ENCODE measurements at places on chromosomes 12 and 14.

GRCh38 chr14:59463787-59464485 is 1.2 kb downstream of the GPR135 start:
- DNase-seq: no peak

- no peak for DNase-seq
These were observed 472.4 kb downstream of the ATP23 start for GRCh38 chr12:58413794-58414193.

DNA sequence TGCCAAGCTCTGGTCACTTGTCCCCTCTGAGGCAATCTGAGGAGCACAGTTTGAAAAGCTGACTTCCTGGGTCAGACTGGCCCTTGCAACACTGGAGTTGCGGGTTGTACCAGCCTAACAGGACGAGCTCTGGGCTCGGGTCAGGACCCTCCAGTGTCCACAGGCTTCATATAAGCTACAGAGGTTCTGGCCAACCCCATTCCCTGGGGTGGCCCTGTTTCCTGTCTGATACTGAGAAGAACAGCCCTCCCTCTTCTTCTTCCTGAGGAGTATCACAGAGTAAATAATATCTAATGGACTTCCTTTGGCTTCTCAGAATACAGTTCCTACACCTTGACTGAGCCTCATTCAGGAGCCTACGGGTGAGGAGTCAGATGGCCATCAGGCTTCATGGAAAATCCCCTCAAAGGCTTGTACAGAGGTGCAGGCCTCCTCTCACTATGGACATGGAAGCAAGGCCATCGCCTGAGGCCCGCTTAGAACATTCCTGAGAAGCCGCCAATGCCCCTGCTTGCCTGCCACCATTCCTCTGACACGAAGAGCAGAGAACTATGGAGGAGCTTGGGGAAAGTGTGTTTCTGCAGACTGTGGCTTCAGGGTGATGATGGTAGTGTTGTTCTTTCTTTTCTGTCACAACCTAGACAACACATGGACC is 28.5 kb upstream of the ANO2 start:
- DNase-seq: no peak

- no peak for DNase-seq
These were observed 12.2 kb upstream of the RHOJ start for GRCh38 chr14:63192085-63192484.

DNA sequence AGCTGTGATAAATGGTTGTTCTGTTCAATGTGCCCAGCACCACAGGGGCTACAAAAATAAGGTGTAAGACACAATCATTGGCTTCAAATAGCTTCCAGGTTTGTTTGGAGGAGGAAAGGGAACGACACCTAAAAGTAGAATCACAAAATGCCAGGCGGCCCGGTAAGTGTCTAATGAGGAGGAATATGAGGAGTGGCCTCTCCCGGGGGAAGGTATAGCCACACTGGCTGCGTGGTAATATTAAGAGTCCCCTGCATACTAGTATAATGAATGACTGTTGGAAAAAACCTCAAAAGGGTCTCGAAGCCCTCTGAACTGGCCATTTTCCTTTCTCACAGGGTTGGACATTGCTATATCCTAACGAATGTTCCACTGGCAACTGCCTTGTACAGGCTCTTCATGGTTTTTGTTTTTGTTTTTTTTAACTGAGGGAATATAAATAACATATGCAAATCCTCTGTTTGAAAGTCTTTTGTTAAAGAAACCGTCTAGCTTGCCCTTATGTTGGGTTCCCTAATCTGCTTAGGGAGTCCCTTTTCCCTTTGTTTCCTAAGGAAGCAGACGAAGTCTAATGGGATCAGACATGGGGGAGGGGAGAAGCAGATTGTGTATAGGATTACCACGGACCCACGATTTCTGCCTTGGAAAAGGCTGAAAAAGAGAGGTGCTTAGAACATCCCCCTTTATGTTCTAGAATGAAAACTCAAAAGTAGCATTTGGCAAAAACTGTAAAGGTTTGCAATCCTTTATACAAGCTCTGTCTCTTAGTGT is 4.2 kb downstream of the CCDC60 start:
- no peak for DNase-seq

DNA sequence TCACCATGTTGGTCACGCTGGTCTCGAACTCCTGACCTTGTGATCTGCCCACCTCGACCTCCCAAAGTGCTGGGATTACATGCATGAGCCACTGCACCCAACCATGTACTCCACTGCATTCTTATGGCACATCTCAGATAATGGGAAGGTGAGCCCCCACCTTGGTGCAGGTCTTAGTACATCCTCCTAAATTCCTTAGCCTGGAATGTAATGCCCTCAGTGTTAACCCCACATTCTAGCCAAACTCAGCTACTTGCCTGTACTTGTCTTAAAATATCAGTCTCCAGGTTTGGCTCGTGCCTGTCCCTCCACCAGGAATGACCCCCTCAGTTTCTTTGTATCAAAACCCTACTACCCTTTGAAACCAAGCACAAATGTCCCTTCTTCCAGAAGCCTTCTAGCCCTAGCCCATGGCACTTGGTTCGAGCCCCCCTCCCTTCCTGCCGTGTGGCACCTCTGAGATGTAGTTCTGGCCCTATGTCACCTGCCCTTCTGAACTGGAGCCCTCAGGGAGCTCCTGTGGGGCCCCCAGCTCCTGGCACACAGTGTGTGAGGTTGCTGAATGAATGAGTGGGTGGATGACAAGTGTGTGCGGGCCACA is 8.4 kb downstream of the KCNH3 start:
- no peak for DNase-seq

DNA sequence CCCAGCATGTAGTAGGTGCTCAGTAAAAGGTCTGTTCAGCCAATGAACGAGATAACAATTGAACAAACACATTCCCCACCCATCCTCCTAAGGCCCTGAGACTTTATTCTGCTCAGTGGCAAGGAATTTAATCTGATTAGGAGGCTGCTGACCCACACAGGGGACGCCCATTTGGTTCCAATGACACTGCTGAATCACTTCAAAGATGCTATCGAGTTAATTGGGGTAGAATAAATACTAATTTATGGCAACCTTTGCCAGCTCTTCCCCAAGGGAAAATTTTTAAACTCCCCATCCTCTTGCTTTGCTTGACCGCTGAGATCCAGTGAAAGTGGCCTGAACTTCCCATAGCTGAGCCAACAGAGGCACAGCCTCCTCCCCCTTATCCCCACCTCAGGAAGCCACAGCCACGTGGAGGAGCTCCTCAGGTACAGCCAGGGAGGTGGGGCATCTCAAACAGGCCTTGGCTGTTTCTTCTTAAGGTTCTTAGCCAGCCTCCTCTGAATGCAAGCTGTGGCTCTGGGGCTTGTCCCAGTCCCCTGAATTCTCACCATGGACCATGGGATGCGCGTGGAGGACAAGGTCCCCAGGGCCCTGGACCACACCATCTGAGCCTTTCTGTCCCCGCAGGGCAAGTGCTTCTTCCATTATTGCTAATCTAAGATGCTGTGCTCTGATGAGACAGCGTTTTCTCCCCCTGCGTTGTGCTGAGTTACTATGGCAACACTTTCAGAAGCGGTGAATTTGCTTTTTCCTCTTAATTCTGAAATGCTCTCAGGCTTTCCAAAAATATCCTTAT is 26.7 kb downstream of the C14orf132 start:
- DNase-seq: no peak

GRCh38 chr12:3302401-3303041 is 188.5 kb upstream of the PRMT8 start:
- DNase-seq: peak; percentile 95

GRCh38 chr12:46722394-46723185 is 103.2 kb downstream of the SLC38A4 start:
- DNase-seq: no peak

GRCh38 chr14:80055667-80056496 is 155.4 kb downstream of the DIO2 start:
- DNase-seq: no peak

DNA sequence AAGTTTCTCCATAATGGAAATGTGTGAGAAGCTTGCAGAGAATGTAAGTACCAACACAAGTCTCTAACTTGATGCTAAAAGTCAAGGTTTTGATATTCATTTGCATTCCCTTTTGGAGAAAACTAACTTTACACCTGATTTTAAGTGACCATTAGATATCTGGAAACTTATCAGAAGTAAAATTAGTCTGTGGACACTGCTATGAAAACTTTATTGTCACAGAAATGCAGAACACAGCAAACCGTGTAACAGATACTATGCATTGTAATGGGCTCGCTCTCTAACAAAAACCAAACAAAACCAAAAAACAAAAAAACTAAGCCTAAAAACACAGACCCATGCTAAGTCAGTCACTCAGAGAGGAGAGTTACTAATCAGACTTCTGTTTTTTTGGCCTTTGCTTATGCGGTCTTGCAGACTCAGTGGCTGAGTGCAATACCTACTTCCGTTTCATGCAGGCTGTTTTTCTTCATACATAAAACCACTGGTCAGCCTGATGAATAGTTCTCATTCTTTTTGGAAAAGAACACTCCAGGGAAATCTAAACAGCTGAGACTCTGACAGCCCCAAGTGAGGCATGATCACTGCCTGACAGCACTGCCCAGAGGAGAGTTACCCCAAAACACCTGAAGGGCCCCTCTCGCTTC is 35.7 kb downstream of the NRDE2 start:
- DNase-seq: no peak

DNA sequence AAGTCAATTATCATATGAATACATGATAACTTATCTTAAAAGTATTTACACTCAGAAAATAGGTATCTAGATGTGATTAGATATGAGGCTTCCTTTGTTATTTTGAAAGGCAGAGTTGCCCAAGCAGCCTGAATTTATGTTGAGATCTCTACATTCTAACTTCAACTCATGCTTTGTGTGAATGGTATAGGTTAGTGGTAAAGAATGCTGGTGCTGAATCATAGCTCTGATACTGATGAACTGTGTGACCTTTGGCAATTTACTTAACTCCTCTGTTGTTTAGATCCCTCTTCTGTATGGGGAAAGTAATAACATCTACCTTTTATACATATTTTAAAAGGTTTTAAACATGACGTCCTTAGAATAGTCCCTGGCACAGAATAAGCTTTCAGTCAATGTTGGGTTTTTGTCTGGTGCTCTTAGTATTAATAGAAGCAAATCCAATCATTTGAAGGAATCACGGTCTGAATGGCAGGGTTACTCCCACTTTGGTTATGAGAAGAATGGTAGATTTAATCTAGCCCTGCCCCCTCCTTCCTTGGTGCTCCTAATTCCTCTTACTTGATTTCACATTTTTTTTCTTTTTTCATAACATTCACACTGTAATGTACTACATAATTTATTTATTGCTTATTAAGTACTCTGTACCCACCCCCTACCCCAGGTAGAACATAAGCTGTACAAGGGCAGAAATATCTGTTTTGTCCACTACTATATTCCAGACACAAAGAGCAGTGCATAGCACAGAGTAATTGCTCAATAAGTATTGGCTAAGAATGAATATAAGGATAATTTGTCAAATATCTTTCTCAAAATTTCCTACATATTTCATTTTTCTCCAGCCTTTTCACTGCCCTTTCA is 203.3 kb upstream of the KRR1 start:
- DNase-seq: no peak

- peak; percentile 54 for DNase-seq
These were observed 41.3 kb upstream of the EIF5 start for GRCh38 chr14:103292426-103293374.

DNA sequence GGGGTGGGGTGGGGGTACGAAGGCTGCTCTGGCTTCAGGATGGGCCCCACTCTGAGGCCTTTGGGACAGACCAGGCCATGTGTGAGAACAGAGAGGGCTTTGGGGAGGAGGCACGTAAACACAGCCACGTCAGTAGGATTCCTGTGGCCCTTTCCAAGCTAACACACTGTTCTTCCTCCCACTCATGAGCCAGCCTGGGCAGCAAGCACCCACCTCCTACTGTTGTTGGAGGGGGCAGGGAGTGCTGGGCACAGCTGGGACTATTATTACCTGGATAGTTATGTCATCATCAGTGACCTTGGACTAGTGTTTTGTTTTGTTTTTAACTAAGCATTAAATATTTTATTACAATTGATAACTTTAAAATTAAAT is 5.3 kb downstream of the CHGA start:
- no peak for DNase-seq

- no peak for DNase-seq
These were observed 17.7 kb downstream of the IRAK4 start for GRCh38 chr12:43776498-43776897.

DNA sequence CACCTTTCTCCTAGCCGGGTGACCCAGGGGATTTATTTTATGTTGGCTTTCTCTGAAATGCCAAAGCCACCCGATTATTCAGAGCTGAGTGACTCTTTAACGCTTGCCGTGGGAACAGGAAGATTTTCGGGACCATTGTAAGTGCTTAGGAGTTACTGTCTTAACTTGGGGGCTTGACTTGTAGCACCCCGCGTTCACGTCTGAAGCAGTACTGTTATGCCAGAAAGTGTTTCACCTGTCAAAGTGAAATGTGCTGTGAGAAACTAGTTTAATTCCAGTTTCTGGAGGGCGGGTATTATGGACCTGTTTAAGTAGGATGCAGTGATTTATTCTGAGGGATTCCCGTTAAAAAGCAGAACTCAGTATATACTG is 218 bp downstream of the LYSET start:
- no peak for DNase-seq

GRCh38 chr12:91588874-91589454 is 406.3 kb upstream of the DCN start:
- DNase-seq: no peak

GRCh38 chr12:73612551-73612950 is 925.1 kb upstream of the ATXN7L3B start:
- peak; percentile 14 for DNase-seq

DNA sequence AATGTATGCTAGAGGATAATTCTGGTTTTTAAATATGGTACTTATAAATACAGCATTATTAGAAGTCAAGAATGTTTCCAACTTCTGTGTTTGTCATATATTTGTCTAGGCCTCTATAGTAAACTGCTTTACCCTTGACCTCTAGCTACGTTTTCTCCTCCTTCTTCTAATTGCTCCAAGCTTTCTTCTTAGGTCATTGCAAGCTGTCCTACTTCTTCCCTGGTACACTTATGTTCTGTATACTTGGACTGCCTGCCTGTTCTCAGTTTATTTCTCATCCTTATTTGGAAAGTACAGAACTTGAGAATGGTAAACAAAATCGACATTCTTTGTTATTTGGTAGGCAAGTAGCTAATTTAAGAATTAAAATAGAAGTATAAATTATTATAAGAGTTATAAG is 23.9 kb upstream of the ATP2B1 start:
- DNase-seq: no peak

GRCh38 chr14:102751088-102751487 is 26.2 kb upstream of the TRAF3 start:
- DNase-seq: no peak

GRCh38 chr12:1885599-1886245 is 32.7 kb downstream of the CACNA2D4 start:
- no peak for DNase-seq

Measured in skin of body (tissue), 3 donors.